Activated T-helper 2 cell treated with anti-CD3 and anti-CD28 coated beads, Interferon-gamma antibody, Interleukin-2, Interleukin-4, amounts not matched to agents 10 μg/mL and 5 μg/mL and 100 μg/mL, durations not matched to agents 14 hours and 24 hours and 36 hours (primary cell): ENCODE measurements at places on chromosomes 5 and 9.

GRCh38 chr9:128340691-128341434, 536 bp downstream of the SLC27A4 start:
- DNase-seq: no peak

- no peak for DNase-seq
Observed at GRCh38 chr5:82620957-82621600, 342.9 kb upstream of the RPS23 start.

GRCh38 chr5:32866138-32866537, 155.0 kb downstream of the NPR3 start:
- no peak for DNase-seq

- DNase-seq: no peak
Observed at GRCh38 chr5:158368686-158369085, 509.7 kb upstream of the CLINT1 start.

GRCh38 chr9:124624735-124624992, 117.5 kb upstream of the NR5A1 start:
- DNase-seq: no peak

- DNase-seq: peak; percentile 36
Observed at GRCh38 chr5:37111426-37112382, 137.5 kb downstream of the CPLANE1 start.

GRCh38 chr5:147384346-147385193, 125.3 kb downstream of the DPYSL3 start:
- DNase-seq: no peak

GRCh38 chr5:33261305-33261704, 179.5 kb upstream of the TARS1 start:
- DNase-seq: no peak

GRCh38 chr5:164277720-164278119, 772.3 kb downstream of the MAT2B start:
- DNase-seq: no peak

GRCh38 chr9:30723656-30724055, 1660.8 kb upstream of the ACO1 start:
- no peak for DNase-seq

DNA sequence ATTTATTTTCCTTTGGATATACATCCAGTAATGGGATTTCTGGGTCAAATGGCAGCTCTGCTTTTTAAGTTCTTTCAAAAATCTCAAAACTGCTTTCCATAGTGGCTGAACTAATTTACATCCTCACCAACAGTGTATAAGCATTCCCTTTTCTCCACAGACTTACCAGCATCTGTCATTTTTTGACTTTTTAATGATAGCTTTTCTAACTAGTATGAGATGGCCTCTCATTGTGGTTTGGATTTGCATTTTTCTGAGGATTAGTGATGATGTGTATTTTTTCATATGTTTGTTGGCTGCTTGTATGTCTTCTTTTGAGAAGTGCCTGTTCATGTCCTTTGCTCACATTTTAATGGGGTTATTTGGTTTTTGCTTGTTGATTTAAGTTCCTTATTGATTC, 90.0 kb upstream of the HMHB1 start:
- no peak for DNase-seq

- no peak for DNase-seq
Observed at GRCh38 chr5:166401391-166401790, 1890.1 kb upstream of the WWC1 start.
